T47D (cell line): ENCODE measurements at places on chromosomes 2 and 18.

DNA sequence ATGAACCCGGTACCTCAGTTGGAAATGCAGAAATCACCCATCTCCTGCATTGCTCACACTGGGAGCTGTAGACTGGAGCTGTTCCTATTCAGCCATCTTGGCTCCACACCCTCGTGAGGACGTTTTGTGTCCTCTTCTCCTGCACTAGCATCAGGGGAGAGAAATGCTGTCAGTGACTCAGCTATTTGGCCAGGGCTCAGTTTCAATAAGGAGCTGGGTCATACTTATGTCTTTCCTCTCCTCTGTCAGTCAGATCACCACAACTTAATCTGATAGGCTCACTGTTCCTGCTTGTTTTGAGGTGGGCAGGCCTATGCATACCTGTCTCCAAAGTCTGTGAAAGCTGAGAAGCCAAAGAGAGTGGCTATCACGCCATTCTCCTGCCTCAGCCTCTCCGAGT is 921.2 kb downstream of the DCC start:
- peak; percentile 46 for DNase-seq

DNA sequence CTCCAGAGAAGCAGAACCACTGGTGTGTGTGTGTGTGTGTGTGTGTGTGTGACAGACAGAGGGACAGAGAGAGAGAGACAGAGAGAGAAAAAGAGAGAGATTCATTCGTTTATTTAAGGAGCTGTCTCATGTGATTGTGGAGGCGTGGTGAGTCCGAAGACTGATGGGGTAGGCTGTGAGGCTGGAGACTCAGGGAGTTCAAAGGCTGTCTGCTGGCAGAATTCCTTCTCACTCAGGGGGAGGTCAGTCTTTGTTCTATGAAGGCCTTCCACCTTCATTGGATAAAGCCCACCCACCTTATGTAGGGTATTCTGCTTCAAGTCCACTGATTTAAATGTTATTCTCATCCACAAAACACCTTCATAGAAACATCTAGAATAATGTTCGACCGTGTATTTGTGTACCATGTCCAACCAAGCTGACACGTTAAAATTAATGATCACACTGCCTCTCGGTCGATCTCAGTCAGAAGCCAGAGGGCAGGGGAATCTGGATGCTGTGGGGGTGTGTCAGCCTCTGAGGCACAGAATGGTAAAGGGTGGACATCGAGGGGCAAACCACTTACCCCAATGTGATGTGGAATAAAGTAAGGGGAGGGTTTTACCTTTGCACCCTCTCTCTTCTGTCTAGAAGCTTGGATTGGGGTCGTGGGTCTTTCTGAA is 275.6 kb downstream of the SLC4A3 start:
- no peak for DNase-seq

- DNase-seq, result no peak
Observed at GRCh38 chr2:168712053-168712452, 90.4 kb upstream of the NOSTRIN start.

- DNase-seq, result no peak
Observed at GRCh38 chr2:77831471-77831870, 309.3 kb upstream of the LRRTM4 start.

DNA sequence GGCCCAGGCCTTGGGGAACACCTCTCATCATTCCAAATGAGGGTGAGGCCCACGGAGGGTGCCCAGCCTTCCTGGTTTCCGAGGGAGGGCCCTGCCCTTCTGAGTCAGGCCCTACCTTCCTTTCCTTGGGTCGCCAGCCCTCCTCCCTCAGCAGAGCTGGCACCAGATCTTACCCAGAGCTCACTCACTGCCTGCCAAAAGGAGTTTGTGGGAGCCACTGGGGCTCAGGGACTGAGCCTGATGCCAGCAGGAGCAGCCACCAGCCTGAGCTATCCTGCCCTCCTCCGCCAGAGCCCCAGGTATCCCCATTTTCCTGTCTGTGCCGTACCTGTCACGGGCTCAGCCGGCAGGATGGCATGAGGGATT is 64.1 kb downstream of the NRP2 start:
- DNase-seq, result no peak

DNA sequence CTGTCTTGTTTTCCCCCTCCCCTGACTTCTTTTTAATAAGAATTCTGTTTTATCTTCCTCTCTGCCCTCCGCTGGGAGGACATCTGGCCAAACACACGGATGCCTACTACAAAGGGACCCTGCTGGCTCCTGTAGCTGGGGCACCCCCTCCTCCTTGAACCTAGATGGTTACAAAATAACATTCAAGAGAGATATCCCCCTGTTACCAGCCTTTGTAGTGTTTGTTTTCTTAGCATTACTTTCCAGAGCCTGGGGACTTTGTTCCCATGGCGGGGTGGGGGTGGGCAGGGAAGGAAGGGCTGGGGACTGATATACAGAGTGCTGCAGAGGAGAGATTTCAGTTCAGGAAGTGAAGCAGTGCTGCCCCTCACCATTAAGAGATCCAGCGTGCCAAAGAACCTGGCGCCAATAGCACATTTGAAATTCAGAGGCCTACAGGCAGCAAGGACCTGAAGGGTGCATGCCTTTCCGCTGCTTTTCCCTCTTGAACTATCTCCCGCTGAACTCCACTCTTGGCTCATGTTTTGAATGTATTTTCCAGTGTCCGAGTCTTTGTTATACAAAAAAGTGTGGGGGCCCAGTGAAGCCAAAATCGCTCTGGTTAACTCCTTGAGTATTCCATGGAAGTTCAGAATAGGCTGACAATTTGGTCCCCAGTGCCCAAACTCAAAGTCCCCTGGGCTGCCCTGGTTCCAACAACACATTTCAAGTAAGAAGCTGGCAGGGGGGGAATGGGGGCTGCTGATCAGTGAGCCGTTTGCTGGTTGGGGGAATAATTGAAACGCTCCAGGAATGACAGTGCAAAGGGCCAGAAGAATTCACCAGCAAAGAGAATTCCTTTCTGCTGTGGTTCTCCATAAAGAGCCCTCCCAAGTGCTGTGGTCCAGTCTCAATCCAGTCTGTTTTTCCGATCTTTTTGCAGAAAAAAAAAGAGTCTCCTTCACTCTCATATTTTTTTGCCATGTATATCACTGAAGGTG is 94.8 kb upstream of the THOC1 start:
- no peak for DNase-seq

- DNase-seq, result no peak
Observed at GRCh38 chr18:6882401-6882800, 152.9 kb downstream of the ARHGAP28 start.

- no peak for DNase-seq
Observed at GRCh38 chr2:185811580-185811979, 73.0 kb downstream of the FSIP2 start.

GRCh38 chr18:43932140-43932539 is 654.9 kb upstream of the SYT4 start:
- DNase-seq, result peak; percentile 7

DNA sequence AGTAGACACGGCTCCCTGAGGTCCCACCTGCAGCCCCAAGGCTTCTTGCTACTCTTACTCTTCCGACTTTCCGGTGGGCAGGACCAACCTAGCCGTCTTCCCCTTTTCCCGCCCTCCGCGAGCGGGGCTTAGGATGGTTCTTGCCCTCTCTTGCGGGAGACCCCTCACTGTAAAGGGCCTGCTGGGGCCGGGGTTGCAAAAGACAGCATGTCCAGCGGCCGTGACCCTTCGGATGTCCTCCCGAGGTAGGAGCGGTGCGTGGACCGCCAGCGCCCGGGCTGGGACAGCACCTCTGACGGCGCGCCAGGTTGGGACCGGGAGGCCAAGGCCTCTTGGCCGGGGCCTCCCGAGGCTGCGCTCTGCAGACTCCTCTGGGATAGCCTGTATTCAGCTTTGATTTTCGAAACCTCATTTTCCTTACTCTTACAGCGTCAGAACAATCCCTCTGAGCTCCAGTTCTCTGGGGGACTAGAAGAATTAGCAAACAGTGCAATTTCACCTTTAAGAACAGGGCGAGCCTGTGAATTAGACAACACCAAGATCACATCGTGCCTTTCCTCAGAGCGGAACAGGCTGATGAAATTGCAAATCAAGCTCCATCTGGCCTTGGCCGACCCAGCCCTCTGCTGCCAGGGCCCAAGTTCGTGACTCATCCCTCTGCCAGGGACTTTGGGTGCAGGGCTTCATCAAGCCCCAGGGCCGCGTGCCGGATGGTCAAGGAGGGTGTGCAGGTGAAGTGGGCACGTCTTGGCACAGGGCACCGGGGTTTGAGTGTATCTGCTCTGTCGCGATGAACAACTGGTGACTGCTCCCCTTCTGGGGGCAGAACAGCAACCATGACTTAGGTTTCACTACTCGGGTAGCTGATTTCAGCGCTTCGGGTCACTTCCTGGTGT is 777 bp downstream of the MOCOS start:
- DNase-seq, result peak; percentile 30

DNA sequence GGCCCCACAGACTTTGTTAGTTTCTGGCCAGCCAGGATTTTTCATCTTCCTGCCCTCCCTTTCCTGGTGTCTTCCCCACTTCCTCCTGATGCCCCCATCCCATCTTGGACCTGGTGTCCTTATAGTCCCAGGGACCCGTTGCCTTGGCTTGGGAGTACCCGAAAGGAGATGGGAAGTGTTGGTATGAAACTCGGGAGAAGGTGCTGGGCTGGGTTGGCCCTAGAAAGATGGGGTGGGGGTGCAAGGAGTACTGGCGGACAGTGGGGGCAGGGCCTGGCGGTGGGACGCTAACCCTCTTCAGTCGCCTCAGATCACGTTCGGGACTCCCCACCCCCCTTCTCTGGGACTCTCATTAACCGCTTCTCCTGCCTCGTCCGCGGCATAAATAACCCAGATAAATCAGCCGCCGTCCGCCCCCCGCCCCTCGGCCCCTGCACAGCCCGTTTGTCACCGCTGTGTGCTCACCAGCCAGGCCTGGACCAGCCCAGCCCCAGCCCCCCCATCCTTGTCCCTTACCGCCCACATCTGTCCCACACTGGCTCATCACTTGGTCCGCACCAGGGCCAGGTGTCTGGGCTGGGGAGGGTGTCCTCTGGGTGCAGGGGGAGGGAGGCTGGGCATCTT is 3.7 kb upstream of the ASIC4 start:
- no peak for DNase-seq

- peak; percentile 77 for DNase-seq
Observed at GRCh38 chr18:49813319-49814146, at the start of gene ACAA2. Gene ACAA2, minus strand, starts transcription at chr18:49813533. Its CDS starts 49 bp downstream, at chr18:49813484.

- DNase-seq, result no peak
Observed at GRCh38 chr2:116935097-116935814, 879.2 kb upstream of the DDX18 start.

DNA sequence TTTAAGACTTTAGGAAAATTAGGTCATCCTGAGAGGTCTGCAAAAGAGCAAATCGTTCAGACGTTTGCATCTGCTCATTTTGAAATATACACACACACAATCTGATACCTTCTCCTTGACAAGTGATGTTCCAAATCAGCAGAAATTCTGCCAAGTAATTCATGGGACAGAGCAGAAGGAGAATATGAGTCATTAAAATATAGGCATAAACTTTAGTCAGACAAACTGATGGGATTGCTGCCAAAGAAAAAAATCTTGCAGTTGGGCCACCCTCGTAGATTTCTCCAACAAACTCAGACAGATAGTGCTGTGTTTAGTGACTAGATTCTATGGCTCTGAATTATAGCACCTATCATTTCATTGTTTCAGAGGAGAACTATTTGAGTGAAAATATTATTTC is 336.3 kb downstream of the NYAP2 start:
- peak; percentile 1 for DNase-seq

DNA sequence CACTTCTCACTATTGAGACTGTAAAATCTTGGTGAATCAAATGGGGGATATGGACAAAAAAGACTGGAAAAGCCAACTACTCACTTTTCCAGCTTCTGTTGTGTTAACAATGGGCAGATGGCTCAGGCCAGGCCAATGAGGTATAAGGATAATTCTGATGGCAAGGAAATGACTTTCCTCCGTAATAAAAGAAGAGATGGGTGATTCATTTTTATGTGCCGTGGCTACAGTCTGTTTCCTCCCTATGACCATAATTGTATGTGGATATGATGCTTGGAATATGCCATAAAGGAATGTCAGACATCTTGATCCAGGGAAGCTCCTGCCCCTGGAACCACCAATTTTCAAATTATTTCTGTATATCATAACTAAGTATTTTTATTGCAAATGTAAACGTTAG is 406.8 kb downstream of the CCDC85A start:
- no peak for DNase-seq

GRCh38 chr2:198788676-198789075 is 669.1 kb downstream of the SATB2 start:
- DNase-seq, result no peak
